Esophagus squamous epithelium (tissue), 5 donors: ENCODE measurements at places on chromosomes 16 and 17.

GRCh38 chr17:55236316-55236715, 28.4 kb upstream of the HLF start:
- no peak for DNase-seq

- no peak for DNase-seq
These were observed 41.5 kb downstream of the ARHGAP44 start for GRCh38 chr17:12830777-12831247.

- no peak for DNase-seq
These were observed 64.3 kb downstream of the PIGL start for GRCh38 chr17:16281351-16281750.

GRCh38 chr17:77281122-77281903, 140.5 kb downstream of the SEC14L1 start:
- no peak for DNase-seq

DNA sequence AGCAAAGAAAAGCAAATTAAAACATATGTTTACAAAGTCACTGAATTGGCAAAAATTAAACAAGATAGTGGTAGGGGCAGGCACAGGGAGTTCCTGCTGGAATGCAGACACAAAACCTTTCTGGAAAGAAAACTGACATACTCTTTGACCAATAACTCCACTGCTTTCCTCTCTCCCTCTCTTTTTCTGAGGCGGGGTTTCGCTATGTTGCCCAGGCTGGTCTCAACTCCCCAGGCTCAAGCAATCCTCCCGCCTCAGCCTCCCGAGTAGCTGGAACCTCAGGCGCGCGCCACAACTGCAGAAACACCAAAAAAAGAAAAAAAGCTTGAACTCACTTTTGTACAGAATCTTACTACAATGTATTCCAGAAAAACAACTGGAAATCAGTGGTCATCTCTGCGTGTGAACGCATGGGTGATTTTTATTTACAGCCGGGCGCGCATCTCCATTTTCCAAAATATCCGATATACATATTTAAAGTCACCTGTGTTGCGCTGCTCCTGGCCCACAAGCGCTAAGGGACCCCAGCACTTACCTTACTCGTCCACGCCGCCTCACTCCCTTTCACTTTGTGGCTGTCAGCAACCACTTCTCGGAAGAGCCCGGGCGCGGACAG, 480 bp downstream of the TXNL4B start:
- DNase-seq = no peak

- no peak for DNase-seq
These were observed 8.6 kb upstream of the PECAM1 start for GRCh38 chr17:64399071-64399766.
